ENCODE measurements at places on chromosomes 3 and 15.

DNA sequence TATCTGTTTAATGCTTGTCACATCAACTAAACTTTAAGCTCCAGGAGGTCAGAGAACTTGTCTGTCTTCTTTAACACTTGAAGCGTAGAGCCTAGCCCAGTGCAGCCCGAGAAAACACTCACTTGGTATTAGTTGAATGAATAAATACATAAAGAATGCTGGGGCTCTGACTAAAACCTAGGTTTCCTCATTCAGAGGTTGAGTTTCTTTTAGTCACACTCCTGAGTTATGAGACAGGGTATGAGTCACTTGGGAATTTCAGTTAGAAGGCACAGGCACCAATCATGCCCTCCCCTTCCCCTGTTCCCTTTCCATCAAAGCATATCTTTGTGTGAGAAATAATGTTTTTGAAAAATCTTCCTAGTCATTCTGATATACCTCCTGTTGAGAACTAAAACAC, 589.8 kb upstream of the DPPA4 start:
- no peak for DNase-seq

DNA sequence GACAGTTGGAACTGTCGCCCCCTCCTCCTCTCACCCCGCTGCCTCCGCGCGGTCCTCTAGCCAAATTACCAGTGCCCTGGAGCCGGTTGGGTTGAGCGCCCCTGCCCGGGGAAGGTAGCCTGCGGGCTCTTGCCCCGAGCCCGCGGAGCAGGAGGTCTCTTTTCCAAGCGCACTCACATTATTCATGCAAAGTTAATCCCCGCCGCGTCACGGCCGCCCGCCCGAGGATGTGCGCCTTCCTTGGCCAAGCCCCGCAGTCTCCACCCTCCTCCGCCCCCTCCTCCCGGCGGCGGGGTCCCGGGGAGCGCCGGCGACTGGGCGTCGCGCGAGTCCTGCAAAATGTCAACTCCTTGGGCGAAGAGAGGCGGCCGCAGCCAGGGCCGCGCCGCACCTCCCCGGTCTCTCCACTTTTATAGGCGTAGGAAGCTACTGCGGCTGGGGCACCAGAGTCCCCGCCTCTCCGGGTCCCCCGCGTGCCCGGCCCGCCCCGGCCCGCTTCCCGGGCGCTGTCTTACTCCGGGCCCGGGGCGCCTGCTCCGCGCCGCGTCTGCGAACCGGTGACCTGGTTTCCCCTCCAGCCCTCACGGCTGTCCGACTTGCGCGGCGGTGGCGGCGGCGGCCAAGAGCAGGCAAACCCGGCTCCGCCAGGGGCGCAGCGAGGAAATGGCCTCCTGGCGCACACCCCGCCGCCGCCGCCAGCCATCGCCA, at the start of gene THRB:
Gene THRB, minus strand, starts transcription at position 233 of the 708 bp plus-strand sequence.
- no peak for DNase-seq

DNA sequence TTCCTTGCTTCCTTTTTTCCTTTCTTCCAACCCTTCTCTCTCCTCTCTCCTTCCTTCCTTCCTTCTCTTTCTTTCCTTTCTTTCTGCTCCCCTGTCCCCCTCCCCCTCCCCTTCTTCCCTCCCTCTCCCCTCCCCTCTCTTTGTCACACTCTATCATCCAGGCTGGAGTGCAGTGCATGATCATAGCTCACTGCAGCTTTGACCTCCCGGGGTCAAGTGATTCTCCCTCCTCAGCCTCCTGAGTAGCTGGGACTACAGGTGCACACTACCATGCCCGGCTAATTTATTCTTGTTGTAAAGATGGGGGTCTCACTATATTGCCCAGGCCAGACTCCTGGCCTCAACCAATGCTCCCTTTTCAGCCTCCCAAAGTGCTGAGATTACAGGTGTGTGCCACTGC, 18.7 kb downstream of the NFKBIZ start:
- no peak for DNase-seq

DNA sequence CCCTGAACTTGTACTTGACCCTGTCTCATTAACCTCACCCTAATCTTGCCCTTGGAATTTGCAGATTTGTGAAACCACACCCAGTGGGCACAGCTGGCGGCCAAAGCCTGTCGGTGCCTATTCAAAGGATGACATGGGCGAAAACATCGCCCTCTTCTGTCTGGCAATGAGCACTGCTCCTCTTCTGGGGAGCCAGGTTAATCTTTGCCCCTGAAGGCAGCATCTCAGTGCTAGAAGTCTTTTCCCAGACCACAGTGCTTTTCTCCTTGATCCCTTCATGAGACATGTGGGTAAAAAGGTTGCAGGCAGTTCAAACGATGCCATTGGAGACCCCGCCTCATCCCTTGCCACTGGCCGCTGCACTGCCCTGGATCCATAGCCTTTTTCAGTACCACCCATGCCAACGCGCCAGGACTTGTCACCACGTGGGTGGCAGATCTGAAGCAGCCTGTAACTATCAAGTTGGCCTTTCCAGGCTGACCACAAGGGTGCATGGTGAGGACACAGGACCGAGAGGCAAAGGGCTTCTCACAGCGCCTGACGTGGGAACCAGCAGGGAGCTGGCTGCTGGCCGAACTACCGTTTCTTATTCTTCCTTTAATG, 6.5 kb upstream of the DNASE1L3 start:
- peak; percentile 3 for DNase-seq

GRCh38 chr3:53083521-53083920, 37.6 kb upstream of the SFMBT1 start:
- DNase-seq = no peak

DNA sequence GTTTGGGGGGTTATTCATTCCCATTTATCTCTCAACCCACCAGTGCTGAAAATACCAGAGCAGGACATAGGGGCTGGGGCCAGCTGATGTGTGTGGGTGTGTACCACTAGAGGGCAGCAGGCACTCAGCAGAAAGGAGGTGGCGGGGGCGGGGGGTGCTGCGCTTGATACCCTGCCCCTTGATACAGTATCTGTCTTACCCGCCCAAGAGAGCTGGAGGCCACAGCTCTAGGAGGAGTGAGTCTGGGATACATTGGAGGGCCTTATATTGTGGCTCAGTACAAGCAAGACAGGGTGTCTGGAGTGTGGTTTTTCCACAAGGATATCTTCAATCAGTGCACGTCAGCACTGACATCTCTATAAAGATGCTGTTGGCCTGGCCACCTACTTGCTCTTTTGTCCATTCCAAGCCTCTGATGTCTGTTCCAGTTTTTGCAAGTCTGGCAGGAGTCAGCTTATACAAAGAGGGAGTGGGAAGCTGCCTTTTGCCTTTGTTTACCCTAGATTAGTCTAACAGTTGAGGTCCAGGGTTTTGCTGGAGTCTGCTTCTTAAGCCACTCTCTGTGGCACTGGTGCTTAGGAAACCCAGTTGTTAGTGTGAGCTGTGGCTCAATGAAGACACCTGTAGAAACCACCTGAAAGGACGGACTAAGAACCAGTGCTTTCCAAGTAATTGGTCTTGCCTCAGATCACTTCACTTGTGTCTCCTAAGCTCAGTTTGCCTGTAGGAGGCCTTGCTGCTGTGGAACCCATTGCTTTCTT, 1.5 kb upstream of the RBM15B start:
- no peak for DNase-seq

GRCh38 chr3:66083096-66083678, 44.5 kb upstream of the MAGI1 start:
- DNase-seq = no peak

DNA sequence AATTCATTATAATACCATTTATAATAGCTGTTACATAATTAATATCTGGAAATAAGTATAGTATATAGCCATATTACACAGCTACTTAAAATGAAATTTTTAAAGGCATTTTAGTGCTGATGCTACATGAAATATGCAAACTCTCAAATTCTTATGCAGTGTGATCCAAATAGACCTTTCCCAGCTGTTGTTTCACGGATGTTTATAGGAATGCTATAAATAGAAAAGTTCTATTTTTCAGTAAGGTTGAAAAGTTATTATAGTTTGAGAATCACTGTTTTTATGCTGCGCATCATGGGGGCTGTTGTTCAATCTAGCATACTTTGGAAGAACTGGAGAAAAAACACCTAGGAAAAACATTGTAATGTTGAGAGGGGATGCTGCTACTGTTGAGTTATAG, 147.7 kb upstream of the TRIM42 start:
- no peak for DNase-seq

DNA sequence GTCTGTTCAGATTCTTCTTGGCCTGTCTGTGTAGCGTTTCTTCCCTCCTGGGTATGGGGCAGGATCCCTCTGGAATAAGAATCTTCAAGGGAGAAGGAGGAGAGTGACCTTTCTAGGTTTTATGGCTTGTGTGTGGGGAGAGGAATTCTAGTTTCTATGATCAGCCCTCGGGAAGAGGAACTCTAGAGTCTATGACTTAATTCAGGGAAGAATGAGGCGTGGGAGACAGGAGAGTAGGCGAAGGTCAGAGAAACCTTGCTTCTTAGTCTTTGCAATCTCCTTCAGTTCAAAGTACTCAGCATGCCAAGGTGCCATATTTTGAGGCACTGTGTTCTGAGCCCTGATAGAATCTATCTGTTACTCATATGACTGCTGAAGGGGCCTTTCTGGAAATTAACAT, 99.2 kb upstream of the C3orf80 start:
- DNase-seq = no peak

DNA sequence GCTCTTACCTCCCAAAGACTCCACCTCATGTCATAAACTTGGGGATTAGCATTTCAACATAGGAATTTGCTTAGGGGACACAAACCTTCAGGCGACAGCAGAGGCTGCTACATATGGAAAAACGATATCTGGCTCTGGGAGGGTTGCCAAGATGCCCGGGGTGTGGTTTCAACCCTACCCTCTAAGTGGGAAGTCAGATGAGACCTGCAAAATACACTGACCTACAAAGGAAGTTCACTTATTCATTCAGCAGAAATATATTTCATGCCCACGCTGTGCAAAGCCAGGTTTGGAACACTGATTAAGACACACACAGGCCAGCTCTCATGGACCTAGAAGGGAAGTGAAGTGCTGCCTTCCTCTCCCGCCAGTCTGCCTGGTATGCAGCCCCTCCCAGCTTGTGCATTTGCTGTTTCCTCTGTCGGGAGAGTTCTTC, 239.3 kb downstream of the FEZF2 start:
- DNase-seq = no peak

GRCh38 chr3:28292622-28293021, 51.2 kb downstream of the CMC1 start:
- no peak for DNase-seq

- no peak for DNase-seq
Observed at GRCh38 chr15:101266034-101266433, 11.3 kb downstream of the SELENOS start.

DNA sequence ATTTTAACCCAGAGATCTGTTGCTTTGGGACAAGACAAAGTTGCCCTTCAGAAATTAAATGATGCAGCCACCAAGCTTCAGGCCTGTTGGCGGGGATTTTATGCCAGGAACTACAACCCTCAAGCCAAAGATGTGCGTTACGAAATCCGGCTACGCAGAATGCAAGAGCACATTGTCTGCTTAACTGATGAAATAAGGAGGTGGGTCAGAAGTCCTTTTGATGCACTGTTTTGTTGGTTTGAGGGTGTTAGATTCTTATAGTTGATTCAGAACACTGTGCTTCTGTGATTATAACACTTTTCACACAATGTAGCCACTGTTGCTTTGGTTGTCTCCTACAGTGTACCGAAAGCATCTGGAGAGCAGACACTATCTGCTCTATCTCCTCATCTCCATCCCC, 20.8 kb upstream of the NXPE3 start:
- DNase-seq = no peak

DNA sequence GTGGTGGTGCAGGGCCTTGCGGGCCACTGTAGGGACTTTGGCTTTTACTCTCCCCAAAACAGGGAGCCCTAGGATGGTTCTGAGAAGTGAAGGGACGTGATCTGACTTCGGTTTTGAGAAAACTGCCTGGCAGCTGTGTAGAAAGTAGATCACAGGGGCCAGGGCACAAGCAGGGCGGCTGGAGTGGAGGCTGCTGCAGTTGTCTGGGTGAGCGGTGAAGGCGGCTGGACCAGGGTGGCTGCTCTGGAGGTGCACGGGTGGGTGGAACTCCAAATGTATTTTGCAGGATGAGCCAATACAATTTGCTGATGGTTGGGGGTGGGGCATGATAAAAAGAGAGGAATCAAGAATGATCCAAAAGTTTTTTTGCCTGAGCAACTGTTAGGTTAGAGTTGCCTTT, 29.8 kb upstream of the TRH start:
- DNase-seq = no peak

DNA sequence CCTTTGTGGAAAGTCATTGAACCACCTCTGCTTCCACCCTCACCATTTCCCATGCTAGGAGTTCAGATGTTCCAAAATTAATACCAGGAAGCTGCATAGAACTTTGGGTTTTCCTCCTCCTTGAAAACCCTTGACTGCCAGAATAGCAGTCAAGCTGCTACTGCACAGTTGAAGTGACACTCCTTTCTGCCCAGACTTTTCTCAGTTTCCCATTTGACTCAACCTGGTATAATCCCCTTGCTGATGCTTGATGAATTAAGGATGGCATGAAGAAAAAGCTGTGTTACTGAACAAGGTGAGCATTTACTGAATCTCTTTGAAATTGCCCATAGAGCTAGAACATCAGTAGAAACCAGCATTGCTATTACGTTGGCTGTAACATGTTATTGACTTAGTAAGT, 286.0 kb downstream of the EDEM1 start:
- DNase-seq = no peak

DNA sequence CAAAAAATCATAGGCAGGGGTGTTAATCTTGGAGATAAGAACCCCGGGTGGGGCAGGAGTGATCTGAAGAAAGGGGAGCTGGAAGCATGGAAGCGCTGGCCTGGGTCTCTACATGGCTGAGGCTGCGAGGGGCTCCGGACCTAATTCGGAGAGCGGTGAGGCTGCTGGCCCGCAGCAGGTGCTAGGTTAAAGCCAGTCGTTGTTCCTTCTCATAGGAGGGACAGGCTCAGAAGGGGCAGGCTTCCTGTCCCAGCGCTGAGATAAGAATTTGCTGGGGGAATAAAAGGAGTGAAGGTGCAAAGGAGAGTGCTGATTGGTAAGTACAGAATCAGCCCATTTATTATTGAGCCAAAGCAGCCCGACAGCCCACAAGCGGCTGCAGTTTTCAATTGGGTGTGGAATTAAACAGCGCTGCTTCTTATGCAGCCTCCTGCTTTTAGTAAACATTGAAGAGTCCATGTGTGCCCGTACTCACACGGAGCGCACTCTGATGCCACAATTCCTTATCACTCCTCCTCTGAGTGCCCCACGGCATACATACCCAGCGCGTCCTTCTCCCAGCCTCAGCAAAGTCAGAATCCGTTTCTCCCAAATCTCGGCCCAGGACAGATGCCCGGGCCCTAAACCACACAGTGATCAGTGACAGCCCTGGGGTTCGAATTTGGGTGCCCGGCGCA, 17.1 kb downstream of the CHST13 start:
- DNase-seq = no peak
